GOT3 (cell line): ENCODE measurements at places on chromosomes 12 and 14.

GRCh38 chr14:36405589-36406274 is 85.3 kb upstream of the MBIP start:
- no peak for DNase-seq

DNA sequence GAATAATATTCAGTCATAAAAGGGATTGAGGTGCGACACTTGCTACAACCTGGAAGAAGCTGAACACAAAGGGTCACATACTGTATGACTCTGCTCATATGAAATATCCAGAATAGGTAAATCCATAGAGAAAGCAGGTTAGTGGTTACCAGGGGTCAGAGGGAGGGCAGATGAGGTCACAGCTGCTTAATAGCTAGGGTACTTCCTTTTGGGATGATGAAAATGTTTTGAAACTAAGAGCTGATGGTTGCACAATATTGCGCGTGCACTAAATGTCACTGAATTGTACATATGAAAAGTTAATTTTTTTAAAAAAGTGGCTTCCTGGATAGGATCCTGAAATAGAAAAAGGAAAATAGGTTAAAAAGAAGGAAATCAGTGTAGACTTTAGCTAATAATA is 23.8 kb downstream of the NEUROD4 start:
- DNase-seq, result no peak

DNA sequence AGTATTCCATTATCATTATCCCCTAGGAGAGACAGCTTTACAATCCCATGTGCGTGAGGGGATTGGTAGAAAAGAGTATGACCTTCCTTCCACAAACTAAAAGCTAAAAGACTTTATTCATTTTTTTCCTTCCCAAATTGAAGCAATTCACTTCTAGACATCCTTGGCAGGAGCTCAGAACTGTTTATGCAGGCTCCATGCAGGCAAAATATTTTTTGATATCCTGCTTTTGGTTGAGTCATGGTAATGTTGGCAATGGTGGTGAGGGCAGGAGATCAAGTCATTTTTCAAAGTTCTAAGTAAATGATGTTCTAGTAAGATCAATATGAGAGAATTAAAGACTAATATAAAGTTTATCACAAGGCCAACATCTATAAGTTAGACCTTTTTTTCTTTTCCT is 1.3 kb upstream of the PLEKHG7 start:
- DNase-seq, result no peak

GRCh38 chr12:11959117-11959823 is 111.5 kb upstream of the BCL2L14 start:
- DNase-seq, result no peak

DNA sequence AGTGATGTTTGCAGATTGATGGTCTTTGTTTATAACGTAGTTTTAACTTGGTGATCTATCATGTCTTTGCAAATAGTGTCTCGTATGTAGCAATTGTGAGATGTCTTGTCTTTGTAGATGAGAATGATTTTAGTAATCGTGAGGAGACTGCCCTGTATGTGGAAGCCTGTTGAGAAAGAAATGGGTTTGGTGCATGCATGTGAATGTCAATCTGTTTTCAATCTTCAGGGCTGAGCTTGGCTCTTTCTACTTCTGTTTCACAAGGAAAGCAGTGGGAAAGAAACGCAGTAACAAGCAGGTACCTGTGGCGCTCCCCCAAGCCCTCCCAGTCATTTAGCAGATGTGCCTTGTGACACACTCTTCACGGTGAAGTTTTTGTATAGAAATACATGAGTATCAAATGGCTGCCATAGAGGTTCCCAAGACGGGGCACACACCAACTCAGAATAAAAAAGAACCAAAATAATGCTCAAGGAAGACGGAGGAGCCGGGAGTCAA is 342.8 kb upstream of the DDHD1 start:
- DNase-seq, result no peak

DNA sequence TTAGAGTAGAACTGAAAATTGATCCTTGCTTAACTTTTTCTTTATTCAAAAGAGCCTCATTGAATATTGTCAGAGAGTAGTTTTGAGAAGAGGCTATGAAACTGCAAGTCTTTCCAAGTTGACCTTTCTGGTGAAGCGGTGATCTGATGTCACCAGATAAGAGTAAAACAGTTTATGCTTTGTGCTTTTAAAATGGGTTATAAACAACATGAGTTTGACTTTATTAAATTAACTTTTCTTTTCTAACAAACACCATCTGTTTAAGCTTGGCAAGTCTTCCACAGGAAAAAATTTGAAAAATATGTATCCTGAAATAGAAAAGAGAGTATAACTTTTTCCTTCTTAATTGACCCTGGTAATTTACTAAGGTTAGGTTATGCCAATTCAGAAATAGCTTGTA is 408.7 kb upstream of the NOVA1 start:
- DNase-seq, result no peak

- no peak for DNase-seq
Measured at GRCh38 chr12:89731614-89732013, 23.0 kb upstream of the ATP2B1 start.

GRCh38 chr12:94954029-94954685 is 49.3 kb downstream of the NDUFA12 start:
- no peak for DNase-seq

GRCh38 chr14:69955855-69956845 is 76.9 kb downstream of the SMOC1 start:
- no peak for DNase-seq

DNA sequence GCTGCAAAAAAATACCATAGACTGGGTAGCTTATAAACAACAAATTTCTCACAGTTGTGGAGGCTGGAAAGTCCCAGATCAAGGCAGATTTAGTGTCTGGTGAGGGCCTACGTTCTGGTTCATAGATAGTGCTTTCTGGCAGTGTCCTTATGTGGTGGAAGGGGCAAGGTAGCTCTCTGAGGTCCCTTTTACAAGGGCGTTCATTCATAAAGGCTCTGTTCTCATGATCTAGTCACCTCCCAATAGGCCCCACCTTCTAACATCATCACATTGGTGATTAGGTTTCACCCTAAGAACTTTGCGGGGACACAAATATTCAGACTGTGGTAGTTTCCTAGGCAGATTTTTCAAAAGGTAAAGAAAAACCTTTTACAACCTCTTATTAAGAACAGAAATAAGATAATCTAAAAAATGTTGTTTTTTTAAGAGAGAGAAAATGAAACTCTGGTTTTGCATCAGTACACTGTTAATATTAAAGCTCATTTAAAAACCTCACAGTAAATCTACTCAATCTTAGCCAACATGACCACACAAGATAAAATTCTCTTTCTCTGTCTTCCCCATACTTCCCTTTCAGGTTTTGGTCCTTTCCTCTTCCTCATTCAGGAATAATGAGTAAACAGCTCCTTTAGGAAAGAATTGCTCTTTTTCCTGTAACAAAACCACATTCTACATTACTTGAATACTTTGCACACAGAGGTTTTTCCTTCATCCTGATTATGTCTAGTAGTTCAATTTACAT is 117.5 kb downstream of the UNC79 start:
- DNase-seq, result no peak

GRCh38 chr12:120388691-120389481 is 19.9 kb upstream of the MSI1 start:
- DNase-seq, result no peak

DNA sequence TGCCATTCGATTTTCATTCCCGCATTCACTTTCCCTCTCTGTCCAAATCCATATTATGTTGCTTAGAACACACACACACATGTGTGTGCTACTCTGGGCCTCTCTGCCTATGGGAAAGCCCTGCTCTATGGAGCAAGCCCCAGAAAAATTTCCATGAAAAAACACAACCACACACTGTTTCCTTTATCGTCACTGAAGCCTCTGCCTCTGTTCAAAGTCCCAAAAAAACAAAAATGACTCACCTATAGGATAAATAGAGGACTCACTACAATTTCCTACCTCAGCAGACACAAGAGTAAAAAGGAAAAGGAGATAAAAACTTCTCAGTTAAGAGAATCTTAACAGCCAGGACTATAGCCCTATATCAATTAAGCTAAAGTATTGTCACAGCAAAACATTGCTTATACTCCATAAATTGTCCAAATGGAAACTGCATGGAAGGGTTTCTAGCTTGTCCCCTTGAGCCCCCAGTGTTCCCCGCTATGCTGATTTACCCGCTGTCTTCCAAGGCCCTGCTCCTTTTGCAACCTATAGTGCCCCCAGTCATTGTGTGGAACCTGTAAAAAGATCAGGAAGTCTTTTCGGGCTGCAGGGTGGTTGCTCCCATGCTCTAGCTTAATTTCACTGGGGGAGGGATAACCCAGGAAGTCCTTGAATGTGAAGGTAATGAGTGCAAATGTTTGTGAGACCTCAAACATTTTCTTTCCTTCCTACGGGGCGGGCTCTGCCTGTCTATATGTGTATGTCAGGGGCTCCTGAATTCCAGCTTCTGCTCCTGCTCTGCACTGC is 11.1 kb upstream of the PIP4K2C start:
- DNase-seq, result no peak

- DNase-seq, result no peak
Measured at GRCh38 chr12:52582971-52583456, 9.4 kb upstream of the KRT74 start.

- DNase-seq, result no peak
Measured at GRCh38 chr12:47852096-47852571, 32.4 kb upstream of the HDAC7 start.

GRCh38 chr14:61388173-61388975 is 67.0 kb downstream of the PRKCH start:
- no peak for DNase-seq

GRCh38 chr14:105376521-105377440 is 21.6 kb upstream of the TEX22 start:
- DNase-seq, result no peak

DNA sequence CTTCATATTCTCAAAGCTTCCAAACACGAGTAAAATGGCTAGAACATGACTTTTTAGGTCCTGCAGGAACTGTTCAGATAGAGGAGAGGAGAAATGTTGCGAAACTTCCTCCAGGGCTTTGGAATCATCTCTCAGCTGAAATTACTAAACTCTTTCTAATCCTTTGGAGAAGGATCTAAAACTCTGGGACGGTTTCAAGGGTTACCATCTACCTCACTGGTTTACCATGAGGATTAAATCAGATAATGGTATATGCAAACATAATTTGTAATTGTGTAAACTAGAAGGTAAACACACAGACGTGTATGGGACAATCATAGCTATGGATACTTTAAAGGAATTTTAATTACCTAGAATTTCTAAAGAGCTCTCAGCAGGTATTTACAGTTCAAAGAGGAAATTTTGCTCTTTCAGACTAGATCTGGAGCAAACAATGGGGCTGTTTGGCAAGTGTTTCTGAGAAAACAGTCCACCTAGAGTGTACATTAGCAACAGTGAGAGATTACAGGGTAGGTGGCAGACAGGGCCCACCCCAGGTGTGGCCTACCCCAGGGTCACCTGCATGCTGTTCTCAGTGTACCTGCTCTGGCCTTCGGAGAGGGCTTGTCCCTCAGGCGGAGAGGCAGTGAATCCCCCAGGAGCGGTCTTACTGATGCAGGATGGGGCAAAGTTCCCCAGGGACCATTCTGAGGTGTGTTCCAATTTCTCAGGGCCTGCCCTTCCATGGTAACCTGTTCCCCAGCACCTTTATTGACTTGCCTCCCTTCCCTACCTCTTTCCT is 124.7 kb upstream of the MAX start:
- DNase-seq, result no peak

- no peak for DNase-seq
Measured at GRCh38 chr12:92138144-92138543, 7.5 kb downstream of the BTG1 start.

DNA sequence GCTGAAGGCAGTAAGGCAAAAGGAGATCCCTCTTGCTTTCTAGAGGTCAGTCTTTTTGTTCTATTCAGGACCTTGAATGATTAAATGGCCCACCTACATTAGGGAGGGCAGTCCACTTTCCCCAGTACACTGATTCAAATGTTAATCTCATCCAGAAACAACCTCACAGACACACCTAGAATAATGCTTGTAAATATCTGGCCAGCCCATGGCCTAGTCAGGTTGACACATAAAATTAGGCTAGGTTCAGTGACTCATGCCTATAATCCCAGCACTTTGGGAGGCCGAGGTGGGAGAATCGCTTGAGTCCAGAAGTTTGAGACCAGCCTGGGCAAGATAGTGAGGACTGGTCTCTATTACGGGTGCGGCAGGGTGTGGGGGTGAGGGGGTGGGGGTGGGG is 43.5 kb downstream of the MIPOL1 start:
- DNase-seq, result no peak

- no peak for DNase-seq
Measured at GRCh38 chr12:55934773-55935172, 3.8 kb downstream of the DGKA start.

GRCh38 chr12:13841358-13841757 is 140.0 kb downstream of the GRIN2B start:
- no peak for DNase-seq

DNA sequence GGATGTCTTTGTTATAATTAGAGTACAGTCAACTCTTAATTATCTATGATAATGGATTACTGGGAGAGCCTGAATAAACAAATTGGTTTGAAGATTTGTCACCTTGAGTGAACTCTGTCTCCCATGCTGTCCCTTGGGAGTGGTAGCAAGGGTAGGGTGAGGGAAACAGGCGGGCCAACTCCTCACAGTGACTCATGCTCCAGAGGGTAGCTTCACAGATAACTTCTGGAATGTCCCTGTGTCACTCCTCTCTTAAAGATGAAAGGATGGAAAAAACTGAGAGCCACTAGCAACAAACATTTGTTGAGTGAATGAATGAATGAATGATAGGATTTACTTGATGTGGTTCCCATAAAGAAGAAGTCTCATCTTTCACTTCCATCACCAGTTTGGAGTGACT is 53.5 kb downstream of the RASSF9 start:
- DNase-seq, result no peak

DNA sequence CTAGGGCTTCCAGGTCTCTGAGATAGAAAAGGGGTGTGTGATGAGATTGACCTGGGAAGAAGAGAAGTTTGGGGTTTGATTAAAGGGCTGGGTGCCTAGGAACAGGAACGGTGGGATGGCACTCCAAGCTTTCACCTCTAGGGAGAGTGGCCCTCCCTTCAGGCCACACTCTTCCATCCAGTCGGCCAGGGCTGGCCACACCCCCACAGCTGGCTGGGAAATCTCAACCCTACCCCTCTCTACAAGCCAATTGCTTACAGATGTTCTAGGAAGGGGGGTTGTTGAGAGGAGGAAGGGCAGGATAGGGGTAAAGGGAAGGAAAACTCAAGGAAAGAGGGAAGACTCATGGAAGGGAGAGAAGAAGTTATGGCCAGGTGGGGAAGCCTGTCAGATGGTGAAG is 6.6 kb upstream of the ITGA5 start:
- DNase-seq, result no peak

GRCh38 chr14:70809225-70810219 is at the start of gene MAP3K9:
Gene MAP3K9 (minus strand): TSS chr14:70809513. CDS start chr14:70809171, 342 bp downstream.
- DNase-seq, result no peak

DNA sequence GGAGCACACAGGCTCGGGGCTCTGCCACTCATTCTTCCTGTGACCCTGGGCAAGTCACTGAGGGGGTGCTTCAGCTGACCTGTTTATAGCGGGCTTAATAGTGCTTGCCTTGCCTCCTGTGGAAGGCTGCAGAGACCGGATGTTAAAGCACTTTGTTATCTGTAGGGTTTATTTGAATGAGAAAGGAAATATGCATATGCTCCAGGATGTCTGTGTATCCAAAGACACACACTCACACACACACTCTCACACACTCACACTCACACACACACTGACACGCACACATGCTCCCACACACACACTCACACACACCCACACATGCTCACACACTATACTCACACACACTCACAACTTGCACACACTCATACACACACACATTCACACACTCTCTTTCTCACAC is 56.1 kb upstream of the DDX11 start:
- no peak for DNase-seq
